Progenitor cell of endocrine pancreas (in vitro differentiated cells): ENCODE measurements at places on chromosomes 3 and 15. TPM values are rescaled to one million over a fixed set of nuclear protein-coding genes. Genes with fewer than 3 reads are reported as not detected.

- no peak for DNase-seq
These were observed 127.8 kb upstream of the P2RY1 start for GRCh38 chr3:152706991-152707713.

DNA sequence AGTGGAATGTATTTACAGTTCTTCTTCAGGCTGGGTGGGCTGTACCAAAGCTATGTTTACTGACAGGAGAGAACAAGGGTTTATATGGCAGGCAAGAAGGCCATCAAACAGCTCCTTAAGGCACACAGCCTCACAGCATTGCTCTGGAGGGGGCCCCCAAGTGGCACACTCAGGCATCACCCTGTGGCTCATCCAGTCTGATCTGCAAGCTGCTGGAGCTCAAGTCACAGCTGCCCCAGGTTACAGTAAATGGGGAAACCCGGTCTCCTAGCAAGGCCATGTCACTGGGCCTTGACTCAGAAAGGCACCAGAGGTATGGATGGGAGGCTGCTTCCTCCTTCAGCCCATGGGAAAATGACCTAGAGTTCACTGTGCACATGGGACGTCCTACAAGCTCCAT is 67.5 kb downstream of the TFG start:
- no peak for DNase-seq

The HESX1 gene
- 0.80 and 0.96 TPM in 2 replicates for total RNA-seq

DNA sequence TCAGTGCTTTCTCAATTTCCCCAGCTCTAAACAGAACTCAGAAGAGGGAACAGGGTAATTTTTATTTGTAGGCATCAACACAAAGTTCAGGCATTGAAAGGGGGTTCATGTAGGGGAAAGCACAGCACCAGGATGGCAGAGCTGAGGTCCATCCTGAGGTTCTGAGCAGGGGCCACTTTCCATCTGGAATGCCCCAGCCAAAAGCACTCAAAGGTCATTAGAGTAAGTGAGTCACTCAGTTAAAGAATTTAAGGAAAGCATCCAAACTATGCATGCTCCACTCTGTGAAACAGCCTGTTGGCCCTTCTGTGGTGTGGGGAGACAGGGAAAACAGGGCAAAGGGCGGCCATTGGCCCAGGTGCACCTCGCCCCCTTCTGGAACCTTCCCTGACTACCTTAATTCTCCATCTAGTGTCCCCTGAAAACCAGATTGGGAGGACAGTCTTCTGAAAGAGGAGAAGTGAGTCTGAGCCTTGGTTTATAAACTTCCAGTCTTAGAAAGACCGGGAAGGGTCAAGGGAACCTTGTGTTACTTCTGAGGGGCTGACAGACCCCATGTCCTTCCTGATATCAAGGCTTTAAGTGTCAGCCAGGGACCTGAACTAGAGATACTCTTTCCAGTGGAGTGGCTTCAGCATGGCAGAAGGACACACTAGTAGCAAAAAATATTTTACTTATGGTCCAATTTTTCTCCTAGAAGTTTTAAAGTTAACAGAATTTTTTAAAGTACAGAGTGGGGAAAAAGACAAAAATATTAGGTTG is 133.3 kb downstream of the MYLK start:
- no peak for DNase-seq

The ZFAND6 gene
- total RNA-seq, result 73.1 and 74.4 TPM in 2 replicates

The MESP1 gene
- total RNA-seq, result 0.50 and 0.51 TPM in 2 replicates

- no peak for DNase-seq
These were observed 30.6 kb downstream of the POLG start for GRCh38 chr15:89303986-89304385.

- no peak for DNase-seq
These were observed 11.2 kb downstream of the CEP19 start for GRCh38 chr3:196700801-196701200.

The NR2E3 gene
- 0.47 TPM in 1 of 2 replicates, not detected in the other for total RNA-seq

The ALPK3 gene
- total RNA-seq, result 122 TPM in 2 replicates

The P2RY1 gene
- total RNA-seq, result 2.1 and 2.3 TPM in 2 replicates

DNA sequence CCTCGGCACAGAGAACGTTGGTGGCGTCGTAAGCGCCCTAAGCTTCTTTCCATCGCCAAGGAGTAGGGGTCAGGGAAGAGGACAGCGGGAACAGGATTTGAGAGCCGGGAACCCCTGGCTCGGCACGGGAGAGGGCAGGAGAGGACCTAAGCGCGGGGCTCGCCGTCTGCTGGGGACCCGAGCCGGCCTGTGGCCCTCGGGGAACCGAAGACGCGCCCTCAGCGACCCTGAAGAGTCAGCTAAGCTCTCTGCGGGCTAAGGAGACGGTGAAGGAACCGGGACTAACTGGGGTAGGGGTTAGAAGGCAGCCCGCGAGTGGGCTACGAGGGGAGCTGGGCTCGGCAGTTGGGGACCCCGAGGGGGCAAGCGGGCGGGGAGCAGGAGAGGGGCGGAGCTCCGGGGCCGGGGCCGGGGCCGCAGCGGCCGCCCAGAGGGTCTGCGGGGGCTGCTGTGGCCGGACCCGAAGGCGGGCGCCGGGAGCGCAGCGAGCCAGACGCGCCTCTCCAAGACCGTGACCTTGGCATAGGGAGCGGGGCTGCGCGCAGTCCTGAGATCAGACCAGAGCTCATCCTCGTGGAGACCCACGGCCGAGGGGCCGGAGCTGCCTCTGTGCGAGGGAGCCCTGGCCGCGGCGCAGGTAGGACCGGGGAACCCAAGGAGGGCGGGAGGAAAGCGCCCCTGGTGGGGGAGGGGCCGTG is 574 bp downstream of the CASR start:
- peak; percentile 15 for DNase-seq

DNA sequence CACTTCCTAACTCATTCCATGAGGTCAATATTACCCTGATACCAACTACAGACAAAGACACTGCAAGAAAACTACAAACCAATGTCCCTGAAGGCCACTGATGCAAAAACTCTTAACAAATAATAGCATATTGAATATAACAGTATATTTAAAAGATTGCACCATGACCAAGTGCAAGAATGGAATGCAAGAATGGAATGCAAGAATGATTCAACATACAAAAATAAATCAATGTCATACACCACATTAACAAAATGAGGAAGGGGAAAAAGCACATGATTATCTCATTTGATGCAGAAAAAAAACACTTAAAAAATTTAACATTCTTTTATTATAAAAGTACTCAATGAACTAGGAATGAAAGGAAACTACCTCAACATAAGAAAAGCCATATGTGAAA is 463.1 kb upstream of the NECTIN3 start:
- no peak for DNase-seq

GRCh38 chr15:66164788-66165187 is 88.8 kb downstream of the MEGF11 start:
- DNase-seq, result no peak

DNA sequence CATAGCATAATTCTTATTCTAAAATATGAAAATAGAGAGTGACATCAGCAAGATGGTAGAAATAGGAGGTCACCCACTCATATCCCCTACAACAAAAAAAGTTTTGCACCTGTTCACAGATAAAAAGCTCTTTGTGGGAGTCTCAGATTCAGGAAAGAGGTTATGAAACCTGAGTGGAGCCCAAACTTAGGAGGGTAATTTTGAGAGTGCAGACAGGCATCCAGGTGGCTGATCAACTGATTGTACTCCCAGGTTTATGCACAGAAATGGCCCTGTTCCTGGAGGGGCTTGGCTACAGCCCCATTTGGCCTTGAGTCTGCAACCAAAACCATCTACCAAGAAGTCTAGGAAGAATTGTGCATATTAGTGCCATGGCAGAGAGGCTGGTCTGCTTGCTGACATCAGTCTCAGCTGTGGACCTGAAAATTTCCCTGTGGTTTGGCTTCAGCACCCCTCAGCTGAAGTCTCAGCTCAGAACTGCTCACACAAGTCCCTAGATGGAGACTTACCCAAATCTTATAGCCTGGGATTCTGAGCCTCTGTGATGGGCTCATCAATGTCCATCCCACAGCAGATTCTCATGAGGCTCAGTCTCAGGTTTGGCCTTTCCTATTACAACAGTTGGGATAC is 291.6 kb downstream of the IL20RB start:
- no peak for DNase-seq

- no peak for DNase-seq
These were observed 22.8 kb upstream of the TRIM59 start for GRCh38 chr3:160472344-160472743.

GRCh38 chr3:179495483-179495882 is 44.2 kb upstream of the GNB4 start:
- DNase-seq, result no peak

The SERPINI1 gene
- total RNA-seq, result 10.7 and 11.7 TPM in 2 replicates

DNA sequence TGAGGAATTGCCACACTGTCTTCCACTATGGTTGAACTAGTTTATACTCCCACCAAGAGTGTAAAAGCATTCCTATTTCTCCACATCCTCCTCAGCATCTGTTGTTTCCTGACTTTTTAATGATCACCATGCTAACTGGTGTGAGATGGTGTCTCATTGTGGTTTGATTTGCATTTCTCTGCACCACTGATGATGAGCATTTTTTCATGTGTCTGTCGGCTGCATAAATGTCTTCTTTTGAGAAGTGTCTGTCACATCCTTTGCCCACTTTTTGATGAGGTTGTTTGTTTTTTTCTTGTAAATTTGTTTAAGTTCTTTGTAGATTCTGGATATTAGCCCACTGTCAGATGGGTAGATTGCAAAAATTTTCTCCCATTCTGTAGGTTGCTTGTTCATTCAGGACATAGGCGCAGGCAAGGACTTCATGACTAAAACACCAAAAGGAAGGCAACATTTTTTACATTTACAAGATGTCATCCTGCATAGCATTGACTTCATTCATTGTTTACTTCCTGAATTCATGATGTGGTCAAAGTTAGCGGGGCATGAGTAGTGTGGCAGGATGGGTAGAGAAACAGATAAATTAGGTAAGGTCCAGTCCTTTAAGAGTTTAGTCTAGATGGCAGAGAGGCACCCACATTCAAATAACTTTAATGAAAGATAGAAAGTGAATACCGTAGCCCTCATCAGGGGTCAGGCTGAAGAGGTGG is 45.1 kb upstream of the LPP start:
- DNase-seq, result no peak

The EXOG gene
- 15.2 and 16.5 TPM in 2 replicates for total RNA-seq

The OR5K2 gene
- total RNA-seq, result not detected in 2 replicates

DNA sequence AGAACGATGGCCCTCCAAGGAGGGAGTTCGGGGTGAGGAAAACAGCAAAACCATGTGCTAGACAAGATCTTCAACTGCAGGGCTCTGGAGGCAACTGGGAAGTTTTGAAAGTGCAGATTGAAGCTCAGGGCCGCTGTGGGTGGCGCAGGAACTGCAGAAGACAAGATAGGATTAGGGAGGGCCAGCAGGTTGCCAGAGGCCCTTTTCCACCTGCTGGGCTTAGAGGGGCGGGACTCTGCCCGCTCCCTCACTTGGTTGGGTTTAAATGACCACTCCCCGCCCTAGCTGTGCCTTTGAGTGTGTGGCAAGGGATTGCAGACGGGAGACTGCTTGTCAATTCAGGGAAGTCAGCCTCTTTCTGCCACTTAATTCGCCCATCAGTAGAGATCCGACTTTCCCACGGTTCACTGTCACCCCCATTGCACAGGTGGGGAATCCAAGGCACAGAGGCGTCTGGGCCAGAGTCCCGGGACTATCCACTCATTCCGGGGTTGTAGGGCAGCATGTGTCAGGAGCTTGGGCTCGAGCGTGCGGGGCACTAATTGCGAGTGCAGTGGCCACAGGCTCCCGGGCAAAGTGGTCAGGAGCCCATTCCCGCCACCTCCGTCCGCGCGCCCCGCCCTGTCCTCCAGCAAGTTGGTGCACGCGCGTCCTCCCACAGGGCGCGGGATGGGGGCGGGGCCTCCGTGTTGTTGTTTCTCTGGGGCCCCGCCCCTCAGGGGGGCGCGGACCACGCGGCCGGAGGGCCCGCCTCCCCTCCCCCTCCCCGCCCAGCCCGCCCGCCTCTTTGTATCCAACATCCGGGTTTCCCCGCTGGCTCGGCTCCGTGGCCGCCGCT is at the start of gene ACVR2B:
TSS of gene ACVR2B (plus strand) at position 816 of the 838 bp plus-strand sequence. CDS start 433 bp downstream, outside the sequence.
- peak; percentile 82 for DNase-seq

The MESP2 gene
- not detected in 2 replicates for total RNA-seq

- DNase-seq, result peak; percentile 71
These were observed at the start of gene SIAH2 for GRCh38 chr3:150763122-150763840. TSS of gene SIAH2 (minus strand) at chr3:150763169. CDS start at chr3:150762849, 320 bp downstream.

The GUCA1C gene
- not detected in 2 replicates for total RNA-seq

The GOLGA6B gene
- total RNA-seq, result not detected in 2 replicates

- DNase-seq, result no peak
These were observed 130.1 kb downstream of the EDEM1 start for GRCh38 chr3:5317557-5317956.

The KLF15 gene
- total RNA-seq, result 16.4 and 17.7 TPM in 2 replicates

The TGM5 gene
- total RNA-seq, result not detected in 2 replicates

GRCh38 chr3:67529915-67530314 is 124.5 kb downstream of the SUCLG2 start:
- no peak for DNase-seq

DNA sequence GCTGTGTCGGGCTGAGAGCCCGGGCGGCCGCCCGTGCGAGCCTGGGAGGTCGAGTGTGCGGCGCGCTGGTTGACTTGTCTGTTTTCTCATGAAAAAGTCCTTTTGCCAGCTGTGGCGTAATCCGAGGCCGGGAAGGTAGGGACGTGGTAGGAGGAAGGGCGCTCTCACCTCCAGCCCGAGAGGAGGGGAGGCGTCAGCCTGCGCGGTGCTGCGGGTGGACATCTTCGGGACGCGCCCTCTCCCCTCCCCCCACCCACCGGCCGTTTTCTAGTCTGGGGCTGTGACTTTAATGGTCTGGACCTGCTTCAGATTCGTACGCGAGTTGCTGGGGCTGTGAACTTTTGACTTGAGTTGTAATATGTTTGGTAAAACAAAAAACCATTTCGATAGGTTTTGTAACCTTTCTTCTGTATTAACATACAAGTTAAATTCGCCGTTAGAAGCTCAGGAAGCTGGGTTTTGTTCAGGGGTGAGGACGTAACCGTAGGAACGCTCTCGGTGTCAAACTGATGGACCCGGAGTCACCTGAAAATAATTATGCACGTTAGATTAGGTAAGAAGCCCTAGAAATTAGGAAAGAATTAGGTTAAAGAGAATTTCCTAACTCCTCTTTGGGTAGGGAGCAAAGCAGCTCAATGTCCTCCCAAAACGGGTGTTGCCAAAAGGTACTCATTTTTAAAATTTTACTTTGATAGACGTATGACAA is 762 bp downstream of the NCK1 start:
- no peak for DNase-seq

The NEO1 gene
- 118 and 123 TPM in 2 replicates for total RNA-seq

DNA sequence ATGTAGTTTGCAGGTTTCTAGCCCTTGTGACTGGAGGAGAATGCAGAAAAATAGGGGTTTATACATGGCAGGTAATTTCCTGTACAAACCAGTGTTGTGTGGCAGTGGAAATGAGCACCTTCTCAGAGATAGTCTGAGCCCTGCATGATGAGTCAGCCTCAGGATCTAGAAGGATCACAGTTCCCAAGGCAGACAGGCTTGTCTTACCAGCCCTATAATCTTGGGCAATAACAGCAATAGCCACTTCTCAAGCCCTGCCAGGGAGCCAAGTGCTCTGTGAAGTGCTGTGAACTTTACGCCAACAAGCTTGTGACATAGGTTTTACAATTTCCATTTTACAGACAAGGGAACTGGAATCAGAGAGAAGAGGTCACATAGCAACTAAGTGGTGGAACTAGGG is 89.4 kb downstream of the CD47 start:
- no peak for DNase-seq

DNA sequence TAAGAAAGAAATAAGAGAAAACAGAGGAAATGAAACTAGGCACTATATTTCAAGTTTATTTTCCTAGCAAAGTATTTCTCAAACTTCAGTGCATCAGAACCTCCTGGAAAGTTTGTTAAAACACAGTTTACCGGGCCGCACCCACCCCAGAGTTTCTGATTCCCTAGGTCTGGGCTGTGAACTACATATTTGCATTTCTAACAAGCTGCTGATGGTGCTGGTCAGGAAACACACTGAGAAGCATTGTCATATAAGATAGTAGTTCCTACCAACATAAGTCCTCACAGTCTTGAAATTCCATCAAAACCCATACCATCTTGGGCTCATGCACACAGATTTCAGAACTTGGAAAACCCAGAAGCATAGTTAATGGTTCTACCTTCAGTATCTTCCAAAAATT is 8.3 kb downstream of the SLC9A9 start:
- no peak for DNase-seq

The C3orf85 gene
- total RNA-seq, result not detected in 2 replicates
